ENCODE measurements at places on chromosomes 5 and 9.

GRCh38 chr5:54908774-54909525, 76.4 kb downstream of the ESM1 start:
- no peak for DNase-seq

DNA sequence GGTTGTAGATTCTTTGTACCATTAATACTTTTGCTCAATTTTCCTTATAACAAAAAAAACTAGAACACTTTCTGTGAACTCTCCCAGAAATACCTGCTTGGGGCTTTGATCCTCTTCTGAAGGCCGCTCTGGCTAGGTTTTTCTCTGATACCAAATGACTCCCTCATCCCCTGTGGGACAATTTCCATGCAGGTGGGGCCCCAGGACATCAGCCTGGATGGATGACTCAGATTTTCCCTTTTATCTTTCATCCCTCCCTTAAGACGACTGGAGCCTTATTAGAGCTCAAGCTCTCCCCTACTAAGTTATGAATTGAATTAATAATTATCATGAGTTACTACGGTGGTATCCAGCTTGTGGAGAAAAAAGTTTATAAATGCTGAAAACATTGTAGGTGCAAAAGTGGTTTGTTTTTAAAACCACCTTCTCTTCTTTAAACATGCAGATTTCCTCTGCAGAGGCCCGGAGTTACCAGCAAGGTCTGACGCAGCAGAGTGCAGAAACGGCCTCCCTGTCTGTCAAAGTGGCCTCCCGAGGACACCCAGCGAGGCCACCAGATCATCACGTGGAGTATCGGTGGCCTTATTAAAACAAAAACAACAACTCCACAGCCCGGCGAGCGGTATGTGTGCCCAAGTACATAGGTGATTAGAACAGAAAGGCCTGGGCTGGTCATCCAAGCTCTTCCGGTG, 50.8 kb upstream of the IRX4 start:
- no peak for DNase-seq

DNA sequence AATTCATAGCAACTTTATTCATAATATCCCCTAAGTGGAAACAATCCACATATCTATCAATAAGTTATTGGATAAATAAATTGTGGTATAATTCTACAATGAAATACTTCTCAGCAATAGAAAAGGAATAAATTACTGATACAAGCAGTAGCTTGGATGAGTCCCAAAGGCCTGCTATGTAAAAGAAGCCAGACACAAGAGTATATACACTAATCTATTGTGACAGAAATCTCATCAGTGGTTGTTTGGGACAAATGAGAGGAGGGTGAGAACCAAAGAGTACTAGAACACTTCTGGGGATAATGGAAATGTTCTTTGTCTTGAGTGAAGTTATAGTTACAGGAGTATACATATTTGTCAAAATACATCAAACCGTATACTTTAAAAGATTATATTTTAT, 119.3 kb downstream of the SNCAIP start:
- DNase-seq = no peak

DNA sequence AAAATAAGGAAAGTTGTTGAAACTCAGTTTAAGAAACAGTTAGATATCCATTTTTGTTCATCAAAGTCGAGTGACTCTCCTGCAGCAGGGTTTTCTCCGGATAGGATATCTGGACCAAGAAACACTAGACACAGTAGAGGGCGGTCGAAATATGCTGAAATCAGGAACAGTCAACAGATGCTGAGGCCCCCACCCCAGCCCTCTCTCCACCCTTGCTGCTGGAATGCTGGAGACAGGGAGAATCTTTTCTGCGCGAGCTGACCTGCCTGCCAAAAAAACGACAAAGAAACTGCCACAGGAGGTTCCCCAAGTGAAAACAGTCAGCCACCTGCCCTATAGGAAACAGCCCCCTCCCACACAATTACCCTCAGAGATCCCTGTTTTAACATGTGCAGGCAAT, 4.3 kb upstream of the IL13 start:
- DNase-seq = no peak

- DNase-seq = no peak
Measured at GRCh38 chr5:137602721-137603273, 103.7 kb upstream of the SPOCK1 start.

DNA sequence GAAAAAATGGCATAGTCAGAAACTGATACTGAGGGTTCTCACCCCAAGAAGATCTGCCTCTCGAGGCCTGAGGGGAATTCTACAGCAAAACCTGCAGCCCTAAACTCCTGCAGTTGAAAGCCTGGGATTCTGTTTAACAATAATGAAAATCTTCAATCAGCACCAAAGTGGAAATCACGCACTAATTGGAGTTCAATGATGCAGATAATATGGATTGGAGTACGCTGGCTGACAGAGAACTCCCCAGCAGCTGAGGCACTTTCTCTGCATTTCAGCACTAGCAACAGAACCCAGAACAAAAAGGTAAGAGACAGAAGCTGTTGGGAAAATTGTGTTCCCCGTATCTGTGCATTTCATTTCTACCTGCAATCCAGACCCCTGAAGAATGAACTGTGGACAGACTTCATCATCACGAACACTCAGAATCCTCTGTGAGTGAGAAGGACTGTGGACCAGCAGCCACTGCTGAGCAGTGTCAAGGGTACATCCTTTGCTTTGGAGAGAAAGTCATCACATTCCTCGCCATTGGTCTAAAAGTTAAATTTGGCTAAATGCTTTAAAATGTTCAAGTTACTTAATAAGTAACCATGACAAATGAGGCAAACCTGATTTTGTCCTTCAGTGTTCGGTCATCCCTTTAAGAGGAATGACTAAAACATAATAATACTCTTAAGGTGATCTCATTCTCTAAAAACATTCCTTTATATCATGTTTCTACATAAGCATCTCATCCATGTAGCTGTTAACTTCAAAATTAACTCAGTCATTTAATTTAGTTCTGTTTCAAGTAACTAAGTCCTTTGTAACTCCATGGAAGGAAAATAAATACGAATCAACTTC, 126.1 kb downstream of the GAS1 start:
- no peak for DNase-seq

GRCh38 chr5:170121321-170121720, 15.6 kb downstream of the FOXI1 start:
- DNase-seq = no peak

DNA sequence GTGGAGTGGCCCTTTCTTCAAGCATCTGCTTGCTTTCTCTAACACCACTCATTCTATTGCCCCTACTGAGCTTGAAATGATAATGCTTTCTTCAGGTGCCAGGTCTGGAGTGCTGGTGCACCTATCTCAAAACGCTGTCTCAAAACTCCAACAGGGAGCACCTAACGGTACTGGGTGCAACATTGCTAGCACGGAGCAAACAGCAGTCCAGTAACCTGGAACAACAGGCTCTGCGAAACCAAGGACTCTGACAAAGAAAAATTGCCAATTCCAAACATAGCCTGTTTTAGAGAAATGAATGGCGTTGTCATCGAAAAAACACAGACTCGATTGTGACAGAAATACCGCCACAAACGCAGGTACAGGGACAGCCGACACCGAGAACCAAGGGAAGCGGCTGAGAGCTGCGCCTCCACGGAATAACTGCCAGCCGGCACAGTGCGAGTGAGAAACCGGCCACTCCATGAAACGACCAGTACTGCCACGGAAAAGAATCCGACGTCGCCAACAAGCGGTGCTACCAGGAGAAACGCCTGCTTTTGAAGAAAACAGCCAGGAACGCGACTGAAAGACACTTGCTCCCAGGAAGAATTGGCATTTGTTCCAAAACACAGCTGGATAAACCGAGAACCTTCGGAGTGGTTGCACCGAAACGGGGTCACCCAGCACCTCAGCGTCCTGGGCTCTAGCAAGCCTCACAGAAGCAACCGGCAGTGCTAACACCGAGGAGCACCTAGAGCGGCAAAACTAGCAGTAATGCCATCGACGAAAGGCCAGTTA, 3.1 kb downstream of the ANXA2R start:
- DNase-seq = no peak

- no peak for DNase-seq
Measured at GRCh38 chr5:5155617-5156016, 15.5 kb downstream of the ADAMTS16 start.

DNA sequence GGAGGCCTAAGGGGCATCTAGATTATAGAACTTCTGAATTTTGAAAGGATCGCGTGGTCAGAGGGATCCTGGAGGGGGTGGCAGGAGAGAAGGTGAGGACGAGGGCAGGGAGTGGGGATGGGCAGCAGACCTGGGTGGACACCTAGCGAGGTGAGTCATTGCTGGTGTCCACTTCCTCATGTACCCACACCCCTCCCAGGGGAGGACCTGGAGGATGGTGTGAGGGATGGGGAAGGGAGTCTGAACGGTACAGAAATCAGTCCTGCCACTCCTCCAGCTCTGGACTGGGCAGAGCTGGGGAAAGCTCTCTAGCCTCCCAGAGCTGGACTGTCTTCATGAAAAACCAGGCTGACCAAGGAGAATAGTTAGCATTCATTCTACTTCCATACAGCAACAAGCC, 46.9 kb downstream of the TMOD1 start:
- no peak for DNase-seq

GRCh38 chr9:116490321-116490720, 196.8 kb upstream of the TRIM32 start:
- DNase-seq = no peak

- no peak for DNase-seq
Measured at GRCh38 chr5:11801061-11801460, 103.2 kb downstream of the CTNND2 start.

DNA sequence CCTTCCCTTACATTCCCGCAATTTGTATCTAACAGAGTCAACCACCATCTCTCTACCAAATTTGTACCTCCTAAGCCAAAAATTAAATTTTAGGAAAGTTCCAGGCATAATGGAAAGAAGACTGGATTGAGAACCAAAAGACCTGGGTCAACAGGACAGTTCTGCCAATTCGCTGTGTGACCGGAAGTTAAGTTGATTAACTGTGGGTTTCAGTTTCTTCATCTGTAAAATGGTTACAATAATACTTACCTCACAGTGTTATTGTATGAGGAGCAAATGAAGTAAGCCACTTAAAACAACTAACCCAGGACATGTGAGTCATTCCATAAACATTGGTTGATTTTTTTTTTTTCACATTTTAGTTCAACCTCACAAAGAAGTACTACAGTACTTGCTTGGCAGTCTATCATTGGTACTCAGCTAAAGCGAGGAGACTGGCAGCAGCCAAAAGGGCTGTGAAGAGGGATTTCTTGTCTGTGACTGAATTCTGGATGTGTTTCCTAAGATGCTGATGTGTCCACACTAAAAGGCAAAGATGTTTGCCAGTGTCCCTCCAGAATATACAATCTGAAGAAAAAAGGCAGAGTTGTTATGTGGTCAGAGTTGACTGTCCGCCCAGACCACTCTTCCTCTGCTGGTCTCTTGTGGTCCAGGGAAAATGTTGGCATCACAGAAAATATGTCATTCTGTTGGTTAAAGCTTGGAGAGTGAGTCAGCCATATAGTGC, 198.6 kb downstream of the TLE1 start:
- DNase-seq = no peak

GRCh38 chr5:163362840-163363371, 74.5 kb upstream of the CCNG1 start:
- DNase-seq = peak; percentile 72

- DNase-seq = no peak
Measured at GRCh38 chr9:32486839-32487562, 39.0 kb downstream of the RIGI start.

DNA sequence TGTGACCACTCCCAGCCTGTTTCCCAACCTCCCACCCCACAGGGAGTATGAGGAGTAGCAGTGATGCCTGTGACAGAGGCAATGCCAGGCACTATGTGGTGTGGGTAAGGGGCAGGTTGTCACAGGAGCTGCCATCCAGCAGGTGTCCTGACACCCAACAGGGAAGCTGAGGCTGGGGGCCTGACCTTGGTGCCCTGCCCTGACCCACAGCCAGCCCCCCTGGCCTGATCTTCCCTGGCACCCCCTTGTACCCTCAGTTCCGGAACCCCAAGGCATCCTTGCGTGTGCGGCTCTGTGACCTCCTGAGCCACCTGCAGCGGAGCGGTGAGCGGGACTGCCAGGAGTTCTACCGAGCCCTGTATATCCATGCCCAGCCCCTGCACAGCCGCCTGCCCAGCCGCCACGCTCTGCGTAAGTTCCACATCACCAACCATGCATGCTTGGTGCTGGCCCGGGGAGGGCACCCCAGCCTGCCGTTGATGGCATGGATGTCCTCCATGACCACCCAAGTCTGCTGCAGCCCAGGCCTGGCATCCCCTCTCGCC, 14.4 kb downstream of the CARD19 start:
- peak; percentile 51 for DNase-seq

- DNase-seq = no peak
Measured at GRCh38 chr9:121910491-121911040, 182.5 kb downstream of the TTLL11 start.

DNA sequence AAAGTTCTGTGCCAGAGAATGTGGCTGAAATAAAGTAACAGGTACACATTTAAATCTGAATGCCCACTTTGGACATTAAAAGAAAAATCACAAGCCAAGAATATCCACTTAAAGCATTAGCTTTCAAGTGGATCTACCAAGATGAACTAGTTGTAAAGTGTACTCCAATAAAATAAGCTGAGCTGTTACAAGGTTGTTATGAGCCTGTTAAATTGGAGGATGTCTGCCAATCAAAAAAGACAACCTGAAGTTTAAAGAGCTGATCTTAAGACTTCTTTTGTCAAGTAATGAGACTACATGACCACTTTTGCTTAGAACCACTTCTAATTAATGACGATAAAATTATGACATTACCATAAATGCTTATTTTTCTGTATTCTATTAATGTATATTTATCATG, 2.4 kb downstream of the FAM200C start:
- DNase-seq = no peak

DNA sequence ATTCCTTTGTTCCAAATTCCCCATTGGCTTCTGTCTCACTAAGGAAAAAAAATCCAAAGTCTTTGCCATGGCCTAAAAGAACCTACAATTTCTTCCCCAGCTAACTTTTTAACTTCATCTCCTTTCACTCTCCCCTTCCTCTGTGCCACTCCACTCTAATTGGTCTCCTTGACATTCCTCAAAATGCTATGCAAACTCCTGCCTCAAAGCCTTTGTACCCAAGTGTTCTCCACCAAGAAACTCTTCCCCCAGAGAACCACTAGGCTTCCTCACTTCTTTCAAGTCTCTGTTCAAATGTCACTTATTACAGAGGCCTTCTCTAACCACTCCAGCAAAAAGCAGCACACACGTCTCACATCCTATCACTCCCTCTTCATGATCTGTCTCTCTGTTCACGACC, 91.6 kb upstream of the NR4A3 start:
- DNase-seq = no peak

- DNase-seq = no peak
Measured at GRCh38 chr9:126399789-126400188, 73.2 kb downstream of the MVB12B start.

DNA sequence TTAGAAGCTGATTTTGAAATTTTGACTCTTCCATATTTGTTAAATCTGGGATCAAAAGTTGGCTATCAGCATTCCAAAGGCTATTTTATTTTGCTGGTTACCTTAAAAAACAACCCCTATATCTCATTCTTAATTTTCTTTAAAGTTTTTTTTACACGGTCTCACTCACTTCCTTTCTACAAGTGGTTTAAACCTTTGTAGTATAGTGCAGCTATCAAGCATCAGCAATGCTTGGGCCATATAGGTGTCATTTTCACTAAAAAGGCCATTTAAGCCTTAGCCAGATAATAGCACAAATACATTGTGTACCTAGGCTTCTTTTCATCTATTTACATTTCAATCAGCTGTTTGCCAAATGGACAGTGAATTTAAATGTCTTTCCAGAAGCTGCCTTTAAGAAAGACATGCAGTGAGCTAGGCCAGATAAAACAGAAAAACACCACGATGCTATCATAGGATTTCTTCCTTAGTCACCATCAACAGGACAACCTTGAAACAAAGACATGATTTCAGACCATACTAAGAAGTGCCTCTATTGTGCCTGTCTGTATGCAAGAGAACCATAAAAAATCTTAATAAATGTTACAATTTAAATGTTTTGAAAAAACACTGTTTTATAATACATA, 104.2 kb downstream of the RAPGEF6 start:
- no peak for DNase-seq
